ENCODE measurements at places on chromosomes 4 and X.

DNA sequence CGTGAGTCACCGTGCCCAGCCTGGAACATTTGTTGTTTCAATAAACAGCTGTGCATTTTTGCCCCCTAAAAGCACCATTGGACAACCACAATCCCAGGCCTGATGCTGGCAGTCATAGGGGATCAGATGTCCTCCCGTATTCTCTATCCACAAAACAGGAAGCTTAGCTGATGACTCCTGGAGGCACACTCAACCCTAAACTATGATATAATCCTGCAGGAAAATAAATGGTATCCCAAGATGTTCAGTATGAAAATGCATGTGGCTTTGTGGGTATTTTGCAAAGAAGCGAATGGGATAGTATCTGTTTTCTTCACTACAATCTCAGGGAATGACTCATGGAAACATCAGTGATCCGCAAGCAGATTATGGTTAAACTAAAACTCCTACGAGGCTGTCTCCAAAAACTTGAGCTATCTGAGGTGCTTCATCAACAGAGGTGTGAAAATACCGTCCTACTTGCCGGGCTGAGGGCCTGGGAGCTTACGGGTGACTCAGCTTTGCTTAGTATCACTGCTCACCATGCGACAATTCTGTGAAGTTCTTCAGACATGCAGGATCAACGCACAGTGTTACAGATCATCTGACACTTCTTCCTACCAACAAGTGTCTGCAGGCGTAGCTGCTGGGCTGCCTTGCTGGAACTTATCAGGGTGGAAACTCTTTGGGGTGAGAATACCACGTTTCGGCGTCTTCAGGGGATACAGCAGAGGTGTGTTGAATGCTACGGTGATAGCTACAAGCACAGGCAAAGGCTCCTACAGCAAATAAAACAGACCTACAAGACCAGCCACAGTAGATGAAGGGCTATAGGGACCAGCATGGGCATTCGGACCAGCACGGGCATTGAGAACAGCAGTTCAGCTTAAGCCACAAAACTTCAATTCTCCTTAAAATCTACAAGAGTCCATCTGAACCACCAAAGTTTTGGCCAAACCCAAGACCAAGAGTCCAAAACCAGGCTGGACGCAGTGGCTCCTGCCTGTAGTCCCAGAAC is 148.5 kb downstream of the DHRSX start:
- DNase-seq: peak; percentile 22

DNA sequence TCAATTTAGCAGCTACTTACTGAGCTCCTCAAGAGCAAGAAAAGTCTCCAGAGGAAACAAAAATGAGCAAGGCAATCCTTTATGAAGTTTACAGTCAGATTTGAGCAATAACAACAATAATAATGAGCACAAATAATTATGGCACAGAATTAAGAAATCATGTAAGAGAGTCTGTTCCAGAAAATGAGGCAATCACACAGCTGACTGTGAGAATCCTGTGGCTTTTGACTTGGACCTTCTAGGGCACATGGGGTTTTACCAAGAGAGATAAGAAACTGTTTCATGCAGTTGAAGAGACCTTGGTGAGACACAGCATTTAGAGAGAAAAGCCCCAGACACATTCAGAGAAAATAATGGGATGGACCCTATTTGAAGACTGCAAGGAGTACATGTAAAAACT is 362.6 kb upstream of the MAGEB2 start:
- no peak for DNase-seq

GRCh38 chr4:25484243-25484721 is 107.2 kb downstream of the ANAPC4 start:
- DNase-seq: no peak

DNA sequence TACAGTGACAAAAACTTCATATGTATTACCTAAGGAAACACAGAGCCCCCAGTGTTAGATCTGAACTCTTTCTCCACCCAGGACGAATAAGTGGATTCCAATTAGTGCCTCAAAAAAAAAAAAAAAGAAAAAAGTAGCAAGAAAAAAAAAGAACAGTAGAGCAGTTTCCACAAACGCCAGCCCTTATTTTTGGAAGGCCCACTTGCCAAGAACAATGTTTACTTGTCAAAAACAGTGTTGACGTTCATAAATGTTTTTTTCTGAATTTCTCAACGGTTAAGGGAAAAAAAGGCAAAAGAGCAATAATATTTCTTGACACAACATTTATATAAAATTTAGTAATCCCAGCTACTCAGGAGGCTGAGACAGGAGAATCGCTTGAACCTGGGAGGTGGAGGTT is 38.7 kb downstream of the DHRSX start:
- no peak for DNase-seq

DNA sequence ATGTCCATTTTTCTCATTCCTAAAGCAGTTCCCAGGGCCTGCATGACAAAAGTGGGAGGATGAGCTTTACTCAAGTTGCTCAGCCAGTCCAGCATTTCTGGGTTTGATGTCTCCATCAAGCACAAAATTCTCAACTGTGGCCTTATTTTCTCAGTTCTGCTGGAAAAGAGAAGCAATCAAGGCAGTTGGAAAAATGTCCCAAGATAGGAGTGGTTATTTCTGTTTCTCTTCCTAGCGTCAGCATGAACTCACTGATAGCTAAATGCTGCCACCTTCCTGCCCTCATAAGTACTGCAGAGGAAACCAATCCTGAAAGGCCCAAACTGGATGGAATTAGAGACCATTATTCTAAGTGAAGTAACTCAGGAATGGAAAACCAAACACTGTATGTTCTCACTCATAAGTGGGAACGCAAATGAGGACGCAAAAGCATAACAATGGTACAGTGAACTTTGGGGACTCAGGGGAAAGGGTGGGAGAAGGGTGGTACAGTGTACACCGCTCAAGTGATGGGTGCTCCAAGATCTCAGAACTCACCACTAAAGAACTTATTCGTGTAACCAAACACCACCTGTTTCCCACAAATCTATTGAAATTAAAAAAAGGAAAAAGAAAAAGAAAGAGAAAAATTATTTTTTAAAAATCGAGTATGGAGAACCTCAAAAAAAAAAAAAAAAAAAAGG is 29.6 kb downstream of the ADH7 start:
- peak; percentile 66 for DNase-seq

DNA sequence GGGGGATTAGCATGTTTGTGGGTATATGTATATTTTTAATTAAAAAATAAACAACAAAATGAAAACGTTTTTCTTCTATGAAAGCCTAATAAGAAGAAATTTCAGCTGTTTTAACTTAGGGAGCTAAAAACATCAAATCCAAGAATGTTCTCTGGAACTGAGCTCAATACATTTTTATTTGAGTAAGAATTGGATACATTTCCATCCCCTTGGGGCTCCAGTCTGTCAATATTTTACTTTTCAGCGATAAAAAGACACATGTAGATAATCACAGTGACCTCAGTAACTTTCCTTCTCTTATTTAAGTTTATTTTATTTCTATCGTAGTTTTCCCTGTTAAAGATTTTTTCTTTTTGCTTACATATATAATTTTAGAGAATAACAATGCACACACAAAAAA is 59.3 kb downstream of the ELOVL6 start:
- no peak for DNase-seq

DNA sequence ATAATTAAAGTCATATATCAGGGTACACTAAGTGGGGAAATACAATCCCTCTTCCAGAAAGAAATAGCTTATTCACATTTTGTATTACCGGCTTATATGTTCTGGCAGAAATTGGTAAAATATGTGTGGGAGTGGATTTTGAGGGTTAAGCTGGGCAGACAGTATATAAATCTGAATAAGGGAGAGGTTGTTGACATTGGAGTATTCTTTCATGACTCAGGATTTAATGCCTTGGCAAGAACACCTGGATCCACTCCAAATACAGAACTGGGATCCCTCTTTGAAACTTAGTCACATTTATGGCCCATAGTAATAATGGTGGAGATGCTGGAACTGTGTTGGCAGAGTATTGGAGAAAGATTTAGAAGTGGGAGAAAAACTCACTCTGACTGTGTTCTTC is 54.3 kb upstream of the TET2 start:
- DNase-seq: no peak

DNA sequence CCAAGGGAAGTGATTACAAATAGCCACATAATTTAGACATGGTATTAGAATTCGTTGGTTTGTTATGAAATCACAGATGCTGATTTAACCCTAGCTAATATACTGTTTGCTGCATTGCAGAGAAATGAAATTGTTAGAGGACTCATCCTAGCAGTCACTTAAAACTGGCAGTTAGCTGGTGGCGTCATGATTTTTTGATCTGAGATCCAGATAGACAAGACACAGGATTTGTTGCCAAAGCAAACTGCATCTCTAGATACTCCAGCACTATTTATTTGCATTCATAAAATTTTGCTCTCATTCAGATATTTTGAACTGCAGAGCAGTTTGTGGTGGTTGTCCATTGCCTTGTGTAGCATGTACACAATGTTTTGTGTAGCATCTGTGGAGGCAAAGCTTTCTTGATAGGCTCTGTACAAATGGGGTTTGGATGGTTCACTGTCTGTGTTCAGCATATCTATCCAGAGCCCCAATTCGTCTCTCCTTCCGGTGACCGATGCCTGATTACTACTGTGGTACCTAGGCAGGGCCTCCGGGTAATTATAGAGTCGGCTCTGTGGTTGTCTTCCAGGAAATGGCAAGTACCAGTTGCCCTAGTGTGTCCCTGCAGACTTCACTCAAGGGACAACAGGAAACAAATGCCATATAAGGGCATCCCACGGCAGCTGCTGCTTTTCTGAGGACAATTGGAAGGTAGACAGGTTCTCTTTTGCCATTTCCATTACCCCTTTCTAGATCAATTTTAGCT is 30.1 kb upstream of the SPARCL1 start:
- DNase-seq: peak; percentile 69

GRCh38 chrX:12777670-12778069 is 13.5 kb upstream of the PRPS2 start:
- DNase-seq: no peak

- no peak for DNase-seq
These were observed 506.1 kb downstream of the IL15 start for GRCh38 chr4:142142366-142143054.

DNA sequence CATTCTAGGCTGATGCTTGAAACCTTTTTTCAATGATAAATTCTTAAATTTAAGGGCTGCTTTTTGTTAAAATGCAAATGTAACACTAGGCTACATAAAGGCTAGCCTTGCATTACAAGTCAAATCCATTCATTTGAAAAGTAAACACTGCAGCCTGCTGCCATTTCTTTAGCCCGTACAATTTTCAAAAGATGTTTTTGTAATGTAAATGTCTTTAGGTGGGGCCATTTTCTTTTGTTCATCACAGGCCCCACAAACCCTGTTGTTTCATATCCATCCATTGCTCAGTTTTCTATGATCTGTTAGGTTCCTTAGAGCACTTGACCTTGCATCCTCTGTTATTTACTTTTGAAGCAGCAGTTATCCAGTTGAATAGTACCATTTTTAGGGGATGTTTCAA is 296.2 kb upstream of the AMOT start:
- DNase-seq: no peak

DNA sequence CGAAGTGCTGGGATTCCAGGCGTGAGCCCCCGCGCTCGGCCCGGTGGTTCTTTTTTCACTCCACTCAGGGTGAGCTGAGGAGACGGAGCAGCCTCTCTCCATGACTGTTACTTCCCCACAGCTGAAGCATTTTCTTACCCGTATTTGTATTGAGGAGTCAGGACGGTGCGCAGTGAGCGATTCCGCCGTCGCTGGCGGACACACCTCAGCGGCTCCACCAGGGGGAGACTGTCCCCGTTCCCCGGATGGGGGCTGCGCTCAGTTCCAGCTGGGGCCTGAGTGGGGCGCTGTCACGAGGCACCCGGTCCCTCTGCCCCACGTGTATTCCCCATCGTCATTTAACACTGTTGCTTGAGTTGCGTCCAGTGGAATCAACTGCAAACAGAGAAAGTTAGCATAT is 844.0 kb upstream of the FRG1 start:
- DNase-seq: no peak

DNA sequence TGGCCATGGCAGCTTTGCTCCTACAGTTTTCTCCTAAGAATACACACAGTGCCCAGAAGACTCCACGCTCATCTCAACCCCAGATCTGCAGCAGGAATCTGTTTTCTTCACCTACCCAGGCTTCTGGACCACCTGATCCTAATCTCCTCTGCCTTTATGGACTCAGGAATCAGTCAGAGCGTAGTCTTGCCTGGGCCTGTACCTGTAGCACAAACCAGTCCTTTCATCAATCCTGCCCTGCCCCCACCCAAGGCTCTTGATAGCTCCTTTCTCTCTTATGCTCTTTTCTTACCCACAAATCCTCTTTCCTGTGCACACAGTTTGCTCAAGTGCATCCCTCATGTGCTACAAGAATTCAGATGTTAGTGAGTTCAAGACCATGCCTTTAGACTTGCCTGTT is 89.7 kb downstream of the ZNF718 start:
- no peak for DNase-seq

DNA sequence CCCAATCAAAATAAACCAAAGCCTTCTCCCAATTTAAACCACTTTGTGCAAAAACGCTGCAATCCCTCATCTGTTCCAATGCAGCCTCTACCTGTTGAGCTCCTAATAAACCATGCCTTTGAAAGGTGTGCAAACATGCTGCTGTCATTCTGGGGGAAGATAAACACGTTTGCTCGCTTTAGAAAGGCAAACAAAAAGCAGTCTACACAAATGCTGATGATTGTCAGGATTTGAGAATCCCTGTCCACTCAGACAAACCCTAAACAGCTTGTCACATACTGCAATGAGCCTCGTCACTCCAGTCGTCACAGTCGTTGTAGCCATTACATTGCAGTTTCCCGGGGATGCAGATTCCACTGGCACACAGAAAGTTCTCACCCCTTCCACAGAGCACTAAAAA is 145.2 kb downstream of the CORIN start:
- no peak for DNase-seq

Data from activated CD4-positive, alpha-beta memory T cell treated with anti-CD3 and anti-CD28 coated beads for 36 hours (primary cell).